Neural progenitor cell (in vitro differentiated cells): ENCODE measurements at places on chromosomes 2 and 18. TPM values are rescaled to one million over a fixed set of nuclear protein-coding genes. Genes with fewer than 3 reads are reported as not detected.

DNA sequence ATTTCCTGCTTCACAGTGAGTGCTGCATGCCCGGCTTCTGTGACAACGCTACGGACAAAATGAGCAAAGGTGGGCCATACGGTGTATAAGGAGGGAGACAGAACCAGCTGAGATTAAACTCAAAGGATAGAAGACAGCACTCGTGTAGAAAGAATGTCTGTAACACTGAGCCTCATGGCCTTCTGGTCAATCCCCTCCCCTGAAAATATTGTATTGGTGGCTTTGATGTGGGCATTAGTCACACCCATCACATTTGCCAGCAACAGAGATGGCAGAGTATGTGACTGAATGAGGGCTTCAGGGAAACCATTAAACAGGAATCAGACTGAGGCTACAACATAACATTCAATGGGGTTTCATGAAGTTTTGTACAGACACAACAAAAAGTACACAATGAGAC is 287.8 kb upstream of the CCDC68 start:
- DNase-seq: no peak

DNA sequence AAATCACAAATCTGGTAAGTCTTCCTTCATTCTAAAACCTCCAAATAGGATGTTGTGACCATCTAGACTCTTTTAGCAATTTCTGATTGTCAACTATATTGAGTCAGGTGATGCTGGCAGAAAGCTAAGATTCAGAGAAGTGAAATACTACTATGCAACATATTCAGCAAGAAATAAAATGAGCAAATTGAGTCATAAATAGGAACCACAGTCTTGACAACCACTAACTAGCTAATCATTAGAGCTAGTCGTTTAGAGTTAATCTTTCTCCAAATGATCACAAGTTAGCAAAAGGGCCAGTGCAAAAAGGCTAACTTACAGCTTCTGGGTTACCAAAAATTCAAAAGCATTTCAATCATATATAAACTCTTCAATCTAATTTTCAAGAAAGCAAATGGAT is 54.5 kb downstream of the ROCK1 start:
- no peak for DNase-seq

DNA sequence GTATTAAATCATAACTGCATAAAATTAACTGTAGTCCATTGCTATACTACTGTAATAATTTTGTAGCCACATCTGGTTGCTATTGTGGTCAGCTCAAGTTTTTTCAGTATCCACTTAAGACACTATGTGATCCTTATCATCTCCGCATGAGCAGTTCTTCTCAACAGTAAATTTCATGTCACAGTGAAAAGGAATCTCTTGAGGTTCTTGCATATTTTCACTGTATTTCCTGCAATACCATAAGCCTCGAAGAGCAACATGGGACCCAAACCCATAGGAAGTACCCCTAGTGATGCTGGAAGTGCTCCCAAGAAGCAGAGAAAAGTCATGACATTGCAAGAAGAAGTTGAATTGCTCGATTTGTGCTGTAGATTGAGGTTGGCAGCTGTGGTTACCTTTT is 86.7 kb downstream of the LDLRAD4 start:
- DNase-seq: no peak

DNA sequence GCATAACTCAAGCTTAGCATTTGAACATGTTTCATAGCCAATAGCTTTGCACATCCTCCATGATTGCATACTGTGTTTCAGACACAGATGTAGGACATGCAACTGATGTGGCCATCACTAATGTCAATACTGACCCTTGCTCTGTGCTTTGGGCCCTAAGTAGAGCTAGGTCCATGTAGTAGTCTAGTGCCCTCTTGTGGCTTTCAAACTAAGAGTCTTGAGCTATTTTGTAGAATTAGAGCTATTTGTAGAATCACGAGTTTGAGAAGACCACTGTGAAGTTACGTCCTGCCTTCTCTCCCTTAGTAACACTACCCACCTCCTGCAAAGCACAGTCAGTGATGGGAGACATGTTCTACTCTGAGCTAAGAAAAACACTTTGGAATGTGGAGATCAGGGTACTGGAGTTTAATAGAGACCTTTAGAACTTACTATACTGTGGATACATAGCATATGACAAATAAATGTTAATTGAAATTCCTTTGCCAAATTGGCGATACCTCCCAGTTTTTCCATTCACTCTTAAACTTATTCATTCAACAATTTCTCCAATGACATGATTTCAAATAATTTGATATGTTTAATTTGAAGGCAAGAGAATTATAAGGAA is 306.5 kb upstream of the TNP1 start:
- DNase-seq: peak; percentile 84

DNA sequence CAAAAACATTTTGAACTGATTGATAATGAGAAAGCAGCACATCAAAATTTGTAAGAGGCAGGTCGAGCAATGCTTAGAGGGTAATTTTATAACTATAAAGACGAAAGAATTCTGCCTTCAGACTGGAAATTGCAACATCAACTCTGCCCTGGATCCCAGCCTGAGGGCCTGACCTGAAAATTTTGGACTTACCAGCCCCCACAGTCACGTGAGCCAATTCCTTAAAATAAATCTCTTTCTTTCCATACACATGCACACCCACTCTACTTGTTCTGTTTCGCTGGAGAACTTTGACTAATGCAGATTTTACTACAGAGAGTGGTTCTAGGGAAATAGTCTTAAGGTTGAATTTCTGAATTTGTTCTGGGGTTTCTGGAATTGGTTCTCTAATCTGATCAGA is 14.6 kb upstream of the ACOXL start:
- no peak for DNase-seq

DNA sequence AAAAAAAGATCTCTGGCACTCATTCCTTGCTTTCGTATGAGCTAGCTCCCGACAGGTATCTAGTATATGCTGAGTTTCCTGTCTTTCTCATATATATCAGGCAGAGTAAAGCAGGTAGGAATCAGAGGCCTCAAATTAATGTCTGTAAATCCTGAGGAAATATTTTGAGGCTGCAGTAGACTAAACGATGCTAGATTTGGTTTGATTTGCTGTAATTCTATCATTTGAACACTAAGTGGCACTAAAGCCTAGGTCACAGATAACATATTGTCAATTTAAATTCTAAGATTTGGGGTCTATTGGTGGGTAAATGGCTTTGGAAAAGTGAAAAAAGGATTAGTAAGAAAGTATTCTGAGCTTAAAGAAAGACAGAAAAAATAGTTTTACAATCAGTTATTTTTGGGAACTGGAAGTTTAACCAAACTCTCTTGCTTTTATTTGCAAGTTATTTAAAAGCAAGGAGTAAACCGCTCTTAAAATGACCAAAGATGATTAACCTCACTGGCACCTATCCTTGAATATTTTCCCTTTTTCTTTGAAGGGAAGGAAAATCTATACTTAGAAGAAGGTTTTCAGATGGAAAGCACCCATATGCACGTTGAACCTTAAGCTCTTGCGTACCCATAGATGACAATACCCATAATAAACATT is 37.6 kb upstream of the SLC4A10 start:
- peak; percentile 29 for DNase-seq

GRCh38 chr2:231525248-231526163 is 4.7 kb downstream of the NMUR1 start:
- DNase-seq: no peak

- DNase-seq: no peak
These were observed 18.8 kb upstream of the MREG start for GRCh38 chr2:216031960-216032689.

DNA sequence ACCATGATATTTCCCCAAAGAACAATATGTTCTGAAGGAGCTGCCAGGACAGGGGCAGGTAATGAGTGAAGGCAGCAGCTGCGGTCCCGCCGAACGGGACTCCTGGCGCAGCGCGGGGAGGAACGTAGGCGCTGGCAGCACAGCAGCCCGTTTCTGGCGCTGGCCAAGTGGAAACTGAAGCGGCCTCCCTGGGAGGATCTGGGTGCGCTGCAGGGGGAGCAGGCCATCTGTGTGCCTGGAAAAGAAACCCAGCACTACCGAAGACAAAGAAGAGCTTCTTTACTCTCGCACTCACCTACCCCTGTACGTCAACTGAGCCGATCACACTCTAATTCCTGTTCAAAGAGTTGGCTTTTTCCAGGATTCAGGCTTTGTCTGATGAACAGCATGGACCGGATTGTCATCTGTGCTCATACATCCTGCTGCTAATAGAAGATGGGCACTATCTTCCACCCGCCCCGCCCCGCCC is 11.8 kb downstream of the G6PC2 start:
- DNase-seq: peak; percentile 73

DNA sequence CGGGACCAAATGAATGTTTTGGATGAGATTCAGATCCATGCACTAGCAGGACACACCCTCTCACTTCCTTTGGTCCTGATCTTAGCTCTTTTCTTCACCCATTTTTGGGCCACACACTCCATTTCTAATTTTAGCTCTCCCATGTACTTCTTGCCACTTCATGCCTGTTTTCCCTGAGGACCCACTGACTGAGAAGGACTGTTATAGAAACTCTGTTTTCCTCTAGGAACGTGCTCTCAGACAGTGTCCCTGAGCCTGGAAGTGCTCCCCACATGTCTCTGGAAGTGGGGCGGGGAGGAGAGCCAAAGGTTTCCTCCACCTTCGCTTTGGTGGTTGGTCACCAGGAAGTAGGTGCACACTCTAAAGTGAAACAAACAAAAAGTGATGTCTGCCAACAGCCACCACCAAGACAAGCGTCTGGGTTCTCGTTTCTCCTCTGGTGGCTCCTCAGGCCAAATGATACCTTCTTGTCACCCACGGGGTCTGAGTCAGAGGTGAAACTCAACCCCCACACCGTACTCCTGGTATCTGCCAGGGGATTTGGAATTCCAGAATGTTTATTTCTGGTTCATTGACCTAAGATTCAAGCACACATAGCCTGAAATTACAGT is 74.7 kb downstream of the MERTK start:
- DNase-seq: no peak

DNA sequence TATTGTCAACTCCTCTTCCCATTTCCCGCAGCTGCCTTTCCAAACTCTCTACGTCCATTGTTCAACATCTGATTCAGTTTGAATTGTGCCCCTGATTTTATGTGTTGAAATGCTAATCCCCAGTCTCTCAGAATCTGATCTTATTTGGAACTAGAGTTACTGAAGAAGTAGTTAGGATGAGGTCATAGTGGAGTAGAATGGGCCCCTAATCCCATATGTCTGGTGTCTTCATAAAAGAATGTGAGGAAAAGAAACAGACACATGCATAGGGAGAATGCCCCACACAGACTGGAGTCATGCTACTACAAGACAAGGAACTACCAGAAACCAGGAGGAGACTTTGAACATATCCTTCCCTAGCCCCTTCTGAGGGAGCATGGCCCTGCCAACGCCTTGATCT is 99.2 kb downstream of the LRP1B start:
- DNase-seq: no peak

- DNase-seq: no peak
These were observed 717.7 kb upstream of the PIK3C3 start for GRCh38 chr18:41237317-41237716.

- DNase-seq: no peak
These were observed 68.4 kb downstream of the NAB1 start for GRCh38 chr2:190717306-190717705.

GRCh38 chr2:29401994-29402393 is 286.8 kb downstream of the CLIP4 start:
- no peak for DNase-seq

DNA sequence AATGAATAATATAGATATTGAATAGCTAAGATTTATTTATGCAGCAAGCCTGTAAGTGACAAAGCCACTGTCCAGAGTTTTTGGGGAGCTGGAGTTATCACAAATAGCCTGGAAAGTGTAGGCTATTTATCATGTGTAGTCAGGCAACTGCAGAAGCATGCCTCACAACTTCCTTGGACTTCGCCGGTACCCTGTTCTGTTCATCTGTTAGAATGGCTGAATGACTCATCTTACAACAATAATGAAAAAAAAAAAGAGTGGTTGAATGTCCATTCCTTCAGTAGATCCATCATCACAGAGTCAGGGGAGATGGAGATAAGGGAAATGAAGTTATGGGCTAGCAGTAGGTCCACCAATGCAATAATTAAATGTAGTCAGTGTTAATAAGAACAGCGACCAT is 24.0 kb upstream of the ATP5MC3 start:
- no peak for DNase-seq

GRCh38 chr2:119683713-119684443 is 4.9 kb downstream of the TMEM177 start:
- DNase-seq: no peak

- DNase-seq: no peak
These were observed 32.5 kb downstream of the SLC8A1 start for GRCh38 chr2:40419364-40419762.

- DNase-seq: no peak
These were observed 8.5 kb downstream of the SLC66A2 start for GRCh38 chr18:79942786-79943607.

GRCh38 chr18:67265464-67266245 is 250.9 kb downstream of the DSEL start:
- no peak for DNase-seq

GRCh38 chr2:109203246-109204011 is 74.4 kb downstream of the SH3RF3 start:
- DNase-seq: no peak

- no peak for DNase-seq
These were observed 100.8 kb downstream of the OSBPL6 start for GRCh38 chr2:178295115-178295514.

GRCh38 chr18:24725644-24726415 is 265.4 kb downstream of the HRH4 start:
- DNase-seq: peak; percentile 30

DNA sequence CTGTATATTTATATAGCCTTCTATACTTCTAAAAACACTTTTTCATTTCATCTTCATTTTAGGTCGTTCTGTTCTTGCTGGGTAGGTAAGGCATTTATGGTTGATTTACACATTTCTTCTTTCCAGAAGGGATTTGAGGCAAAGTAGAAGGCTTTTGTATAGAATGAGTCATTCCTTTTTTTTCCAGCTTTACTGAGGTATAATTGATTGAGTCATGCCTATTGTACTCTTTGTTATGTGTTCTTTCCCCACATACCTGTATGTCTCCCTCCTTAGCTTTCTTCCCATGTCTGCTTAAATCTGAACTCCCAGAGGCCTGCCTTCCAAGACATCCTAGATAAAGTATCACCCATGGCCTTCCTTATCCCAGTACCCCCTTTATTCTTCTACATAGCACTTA is 4.8 kb upstream of the CDC42EP3 start:
- no peak for DNase-seq

- DNase-seq: no peak
These were observed 66.7 kb upstream of the SLC14A2 start for GRCh38 chr18:45548614-45549013.

The SP140 gene
- total RNA-seq: 0.06 TPM in 1 of 2 replicates, not detected in the other
